ENCODE measurements at places on chromosomes 1 and 21.

DNA sequence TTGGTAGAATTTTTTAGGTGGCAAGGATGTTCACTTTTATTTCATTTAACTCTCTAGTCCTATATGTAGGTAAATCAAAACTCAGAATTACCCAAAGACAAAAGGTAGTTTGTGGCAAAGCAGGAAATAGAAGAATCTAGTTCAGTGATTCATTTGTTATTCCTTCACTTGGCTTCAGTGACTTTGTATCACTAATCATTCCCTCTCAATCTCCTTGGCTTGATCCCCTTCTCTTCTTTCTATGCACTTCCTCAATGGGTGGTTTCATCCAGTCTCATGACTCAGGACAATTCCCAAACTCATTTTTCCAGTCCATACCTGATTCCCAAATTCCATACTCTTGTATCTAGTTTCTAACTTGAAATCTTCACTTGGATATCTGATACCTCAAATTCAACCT lies 64.9 kb downstream of the PRKACB start:
- DNase-seq, result no peak

DNA sequence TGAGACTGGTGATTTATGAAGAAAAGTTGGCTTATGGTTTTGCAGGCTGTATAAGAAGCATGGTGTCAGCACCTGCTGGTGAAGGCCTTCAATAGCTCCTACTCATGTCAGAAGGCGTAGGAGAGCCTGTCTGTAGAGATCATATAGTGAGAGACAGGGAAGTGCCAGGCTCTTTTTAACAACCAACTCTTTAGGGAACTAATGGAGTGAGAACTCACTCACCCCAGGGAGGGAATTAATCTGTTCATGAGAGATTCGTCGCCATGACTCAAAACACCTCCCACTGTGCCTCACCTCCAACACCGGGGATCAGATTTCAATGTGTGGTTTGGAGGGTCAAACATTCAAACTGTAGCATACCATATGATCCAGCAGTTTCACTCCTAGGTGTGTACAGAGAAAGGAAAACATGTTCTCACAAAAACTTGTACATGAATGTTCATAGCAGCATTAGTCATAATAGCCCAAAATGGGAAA lies 72.6 kb downstream of the TTC3 start:
- no peak for DNase-seq

DNA sequence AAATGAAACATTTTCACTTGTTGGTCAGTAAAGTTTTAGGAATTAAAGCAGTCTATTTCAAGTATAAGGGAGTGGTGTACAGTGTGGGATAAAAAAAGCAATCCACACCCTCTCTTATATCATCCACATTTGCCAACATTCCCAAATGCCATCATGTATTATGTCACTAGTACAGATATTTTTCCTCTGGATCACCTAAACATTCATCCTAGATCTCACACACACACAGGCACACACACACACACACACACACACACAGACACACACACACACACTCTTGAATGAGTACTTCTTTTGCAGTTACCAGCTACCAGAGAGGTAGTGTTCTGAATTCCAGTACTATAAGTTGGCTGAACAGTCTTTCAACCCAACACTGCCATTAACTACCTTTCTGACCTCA lies 1369.1 kb upstream of the ADGRL4 start:
- DNase-seq, result no peak

DNA sequence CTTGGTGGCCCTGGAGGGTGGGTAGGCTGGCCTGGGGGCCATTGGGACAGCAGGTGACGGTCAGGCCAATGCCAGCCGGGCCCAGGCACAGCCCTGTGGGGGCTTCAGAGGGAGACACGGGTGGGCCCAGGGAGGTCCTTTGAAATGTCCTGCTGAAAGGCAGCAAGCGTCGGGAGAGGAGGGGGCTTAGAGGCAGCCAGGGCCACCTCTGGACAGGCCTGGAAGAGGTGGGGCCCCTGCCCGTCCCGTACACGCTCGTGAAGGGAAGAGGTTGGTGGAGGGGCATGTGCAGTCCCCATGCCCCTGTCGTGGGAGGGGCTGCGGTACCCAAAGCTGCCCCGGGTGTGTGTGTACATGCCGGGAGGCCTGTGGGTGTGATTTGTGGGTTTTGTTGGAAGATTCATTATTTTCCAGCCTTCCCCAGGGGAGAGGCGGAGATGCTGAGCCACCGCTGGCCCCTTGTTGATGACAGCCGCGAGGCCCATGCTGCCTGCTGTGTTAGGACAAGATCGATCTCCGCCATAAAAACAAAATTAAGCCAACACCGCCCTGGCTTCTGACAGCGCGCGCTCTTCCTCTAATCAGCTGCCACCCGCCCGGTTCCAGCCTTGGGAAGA lies 3.4 kb upstream of the PLCH2 start:
- no peak for DNase-seq

DNA sequence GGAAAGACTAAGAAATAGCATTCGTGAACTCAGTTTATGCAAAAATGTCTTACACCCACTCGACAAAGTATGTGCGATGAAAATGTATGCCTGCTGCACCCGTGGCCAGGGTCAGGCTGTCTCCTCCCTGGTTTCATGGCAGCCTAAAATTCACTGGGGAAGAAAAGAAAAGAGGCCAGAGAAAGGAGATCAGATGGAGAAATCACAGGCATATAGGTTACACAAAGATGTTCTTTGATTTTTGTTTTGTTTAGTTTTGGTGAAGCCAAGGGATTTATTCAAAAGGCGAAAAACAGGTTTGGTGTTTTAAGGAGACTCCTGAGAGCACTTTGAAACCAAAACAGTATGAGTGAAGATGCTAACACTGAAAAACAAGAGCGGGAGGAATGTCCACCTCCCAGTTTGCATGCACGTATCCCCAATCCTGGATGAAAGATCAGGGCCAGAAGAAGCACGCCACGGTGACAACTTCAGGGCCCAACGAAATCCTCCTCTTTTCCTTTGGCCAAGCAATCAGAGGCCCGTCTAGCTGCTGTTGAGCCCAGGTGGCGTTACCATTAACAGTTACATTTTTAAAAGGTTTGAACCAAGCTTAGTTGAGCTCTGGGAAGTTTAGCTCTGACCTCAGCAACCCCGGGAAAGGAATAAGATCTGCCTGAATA lies 992 bp upstream of the SSX2IP start:
- DNase-seq, result no peak

- no peak for DNase-seq
These were observed 2.9 kb downstream of the KCNJ10 start for GRCh38 chr1:160066829-160067745.

- DNase-seq, result no peak
These were observed at the start of gene EFNA1 for GRCh38 chr1:155127105-155127966. Gene EFNA1 (plus strand): TSS chr1:155127876. CDS start chr1:155127978, 102 bp downstream.

All from urinary bladder (tissue), 4 donors.